ENCODE measurements at places on chromosomes 11 and 22. TPM values are rescaled to one million over a fixed set of nuclear protein-coding genes. Genes with fewer than 3 reads are reported as not detected.

- no peak for DNase-seq
Observed at GRCh38 chr22:23826510-23827350, 12.1 kb downstream of the DERL3 start.

Gene FDXACB1
- total RNA-seq, result 7.9 TPM

Gene PRG3
- total RNA-seq, result not detected

DNA sequence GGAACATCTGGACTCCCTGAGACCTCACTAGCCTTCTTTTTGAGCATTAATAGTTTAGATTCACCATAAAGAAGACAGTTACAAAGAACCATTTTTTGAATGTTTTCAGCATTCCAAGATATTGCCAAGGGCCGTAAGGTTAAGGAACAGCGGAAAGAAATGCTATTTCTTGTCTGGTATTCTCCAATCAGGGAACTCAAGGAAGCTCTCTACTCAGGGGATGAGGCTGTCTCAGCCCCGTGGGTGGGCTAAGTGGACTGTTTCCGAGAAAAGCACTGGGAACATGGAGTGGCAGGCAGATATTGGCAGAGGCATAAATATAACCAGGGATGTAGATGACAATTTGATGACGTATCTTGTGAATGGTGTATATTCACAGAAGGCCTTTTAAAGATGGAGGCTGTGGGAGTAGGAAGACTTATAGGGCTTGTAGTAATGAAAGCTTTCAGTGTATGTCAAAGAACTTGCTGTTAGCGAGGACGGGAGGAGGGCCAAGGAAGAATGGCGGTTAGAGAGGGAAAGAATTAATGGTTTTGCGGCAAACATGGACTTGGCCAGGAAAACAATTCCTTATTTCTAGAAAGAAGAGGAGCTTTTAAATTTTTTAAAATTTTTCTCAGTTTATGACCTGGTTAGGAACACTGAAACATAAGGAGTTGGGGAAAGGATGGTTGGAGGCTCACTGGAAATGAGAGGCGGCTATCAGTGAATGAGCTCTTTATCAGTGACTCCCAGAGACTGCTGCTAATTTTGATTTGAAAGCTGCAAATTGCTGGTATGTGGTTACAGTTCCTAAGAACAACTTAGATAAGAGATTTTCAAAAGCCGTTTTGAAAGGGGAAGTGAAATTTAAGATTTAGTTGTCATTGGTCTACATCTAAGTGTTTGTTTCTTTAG, 64.6 kb downstream of the ST3GAL4 start:
- DNase-seq, result no peak

DNA sequence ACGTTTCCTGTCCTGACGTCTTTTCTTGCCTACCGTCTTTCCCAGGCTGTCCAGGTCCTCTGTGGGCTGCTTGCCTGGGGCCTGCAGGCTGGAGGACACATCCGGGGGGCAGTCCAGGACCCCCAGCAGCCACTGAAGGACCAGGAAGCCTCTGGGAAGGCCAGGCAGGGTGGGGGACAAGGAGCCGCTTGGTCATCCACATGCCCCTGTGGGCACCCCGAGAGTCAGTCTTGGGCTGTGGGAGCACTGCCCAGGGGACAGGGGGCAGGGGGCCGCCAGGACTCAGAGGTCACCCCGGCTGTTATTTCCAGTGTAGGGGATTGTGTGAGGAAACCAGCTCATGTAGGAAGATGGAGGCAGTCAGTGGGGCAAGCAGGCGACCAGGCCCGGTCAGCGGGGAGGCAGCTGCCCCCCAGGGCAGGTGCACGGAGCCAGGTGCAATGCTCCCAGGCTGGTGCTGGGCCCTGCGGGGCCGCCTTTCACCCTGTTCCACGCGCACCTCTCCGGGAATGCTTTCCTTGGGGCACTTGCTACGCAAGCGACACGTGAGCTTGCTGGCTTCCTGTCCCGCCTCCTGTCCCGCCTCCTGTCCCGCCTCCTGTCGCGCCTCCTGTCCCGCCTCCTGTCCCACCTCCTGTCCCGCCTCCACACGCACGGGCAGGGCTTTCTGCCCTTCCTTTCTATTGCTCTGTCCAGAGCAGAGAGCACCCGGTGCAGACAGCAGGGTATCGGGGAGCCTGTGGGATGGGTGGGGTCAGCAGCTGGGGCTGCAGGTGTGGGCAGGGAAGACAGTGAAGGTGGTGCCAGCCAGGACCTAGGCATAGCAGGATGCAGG, 39.5 kb downstream of the MUC5B start:
- DNase-seq, result peak; percentile 67
